DMS 273 treated with DMSO at 0.1 percent for 48 hours (cell line): ENCODE measurements at places on chromosomes 7 and 10.

GRCh38 chr7:1706381-1706720, 36.3 kb downstream of the ELFN1 start:
- no peak for DNase-seq

DNA sequence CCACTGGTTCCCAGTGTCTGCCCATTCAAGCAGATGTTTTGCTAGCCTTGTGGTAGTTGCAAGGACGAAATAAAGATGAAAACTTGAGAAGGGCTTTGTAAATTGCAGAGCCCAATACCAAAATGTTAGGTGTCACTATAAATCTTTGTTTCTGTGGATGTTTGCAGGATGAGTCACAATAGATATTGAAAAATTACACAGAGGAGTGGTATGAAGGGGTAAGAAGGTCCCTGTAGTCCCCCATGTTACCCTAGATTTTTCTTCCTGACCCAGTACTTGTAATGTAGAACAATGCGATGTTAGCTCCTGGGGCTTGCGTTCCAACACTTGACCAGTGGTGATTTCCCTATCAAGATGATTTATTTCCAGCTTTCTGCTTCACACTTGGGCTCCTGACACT, 102.6 kb upstream of the LYZL1 start:
- DNase-seq: no peak

GRCh38 chr10:110224992-110225391, 17.6 kb downstream of the MXI1 start:
- DNase-seq: no peak

GRCh38 chr10:65911151-65911835, 1014.5 kb upstream of the LRRTM3 start:
- no peak for DNase-seq

GRCh38 chr10:18179891-18180290, 39.7 kb downstream of the CACNB2 start:
- DNase-seq: no peak

DNA sequence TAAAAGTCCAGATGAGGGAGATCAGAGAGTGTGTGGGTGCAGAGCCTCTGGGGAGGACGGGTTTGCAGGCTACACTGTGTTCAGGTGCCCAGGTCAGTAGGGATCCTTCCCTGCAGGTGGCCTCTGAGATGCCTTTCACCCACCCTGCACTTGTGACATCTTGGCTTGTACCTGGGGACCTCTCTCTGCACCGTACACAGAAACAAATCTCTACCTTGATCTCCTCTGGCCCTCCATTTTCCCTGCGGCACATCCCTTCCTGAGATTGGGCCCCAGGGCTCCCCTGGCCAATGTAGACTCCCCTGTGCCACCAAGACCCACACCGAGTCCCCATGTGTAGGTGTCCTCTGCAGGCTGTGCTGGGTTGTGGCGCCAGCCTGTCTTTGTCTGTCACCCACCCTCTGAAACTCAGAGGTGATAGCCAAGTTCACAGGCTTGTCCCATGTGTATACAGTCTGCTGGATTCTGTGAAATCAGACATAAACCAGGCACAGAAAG, 140.6 kb downstream of the PTPN20 start:
- no peak for DNase-seq

DNA sequence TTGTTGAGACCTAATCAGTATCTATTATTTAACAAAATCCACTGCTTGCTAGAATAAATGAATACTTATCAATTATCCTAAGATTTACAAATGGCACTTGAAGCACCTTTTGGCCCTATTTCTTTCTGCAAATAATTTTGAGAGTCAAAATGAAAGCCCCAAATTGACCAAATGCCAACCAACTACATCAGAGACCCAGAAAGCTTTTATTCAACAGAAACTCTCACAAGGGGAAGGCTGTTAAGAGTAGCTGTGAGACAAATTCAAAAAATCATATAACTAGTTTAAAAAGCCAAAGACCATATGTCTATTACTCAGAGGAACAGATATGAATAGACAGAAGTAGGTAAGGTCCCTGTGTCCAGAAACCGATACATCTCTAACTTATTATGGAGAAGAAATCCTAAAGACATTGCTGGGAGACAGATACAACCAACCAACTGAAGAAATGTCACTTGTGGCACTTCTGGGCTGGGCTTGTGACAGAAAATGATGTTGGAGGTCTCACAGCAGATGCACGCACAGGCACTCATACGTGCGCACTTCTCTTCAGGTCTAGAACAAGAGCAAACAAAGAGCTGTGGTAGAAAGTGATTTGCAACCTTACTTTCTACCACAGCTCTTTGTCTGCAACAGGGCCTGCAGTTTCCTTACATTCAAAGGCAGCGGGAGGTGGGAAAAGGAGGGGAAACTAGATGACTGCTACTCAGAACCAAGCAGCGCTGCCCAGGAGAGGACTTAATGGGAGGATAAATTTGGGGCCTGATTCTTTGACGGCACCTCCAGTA, 58.6 kb upstream of the KCNIP2 start:
- no peak for DNase-seq

GRCh38 chr7:141306081-141306480, 232.2 kb downstream of the TMEM178B start:
- no peak for DNase-seq

GRCh38 chr7:96832092-96832662, 122.5 kb upstream of the SEM1 start:
- DNase-seq: peak; percentile 96

DNA sequence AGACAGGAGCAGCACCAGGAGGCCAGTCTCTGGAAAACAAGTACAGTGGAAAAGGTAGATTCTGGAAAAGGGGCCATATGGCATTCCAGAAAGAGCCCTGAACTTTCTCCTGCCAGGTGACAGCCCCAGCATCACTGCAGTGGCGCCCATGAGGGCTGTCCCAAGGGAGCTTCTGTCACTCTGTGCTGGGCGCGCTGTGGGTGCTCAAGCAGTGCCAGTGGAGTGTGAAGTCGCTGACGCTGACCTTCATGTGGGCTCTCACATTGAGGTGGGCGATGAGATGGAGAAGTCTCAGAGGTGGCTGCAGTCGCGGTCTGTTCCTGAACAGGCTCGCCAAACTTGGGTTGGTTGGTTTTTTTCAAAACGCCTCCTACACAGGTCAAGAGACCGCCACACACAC, 38.2 kb downstream of the FKBP6 start:
- DNase-seq: no peak

DNA sequence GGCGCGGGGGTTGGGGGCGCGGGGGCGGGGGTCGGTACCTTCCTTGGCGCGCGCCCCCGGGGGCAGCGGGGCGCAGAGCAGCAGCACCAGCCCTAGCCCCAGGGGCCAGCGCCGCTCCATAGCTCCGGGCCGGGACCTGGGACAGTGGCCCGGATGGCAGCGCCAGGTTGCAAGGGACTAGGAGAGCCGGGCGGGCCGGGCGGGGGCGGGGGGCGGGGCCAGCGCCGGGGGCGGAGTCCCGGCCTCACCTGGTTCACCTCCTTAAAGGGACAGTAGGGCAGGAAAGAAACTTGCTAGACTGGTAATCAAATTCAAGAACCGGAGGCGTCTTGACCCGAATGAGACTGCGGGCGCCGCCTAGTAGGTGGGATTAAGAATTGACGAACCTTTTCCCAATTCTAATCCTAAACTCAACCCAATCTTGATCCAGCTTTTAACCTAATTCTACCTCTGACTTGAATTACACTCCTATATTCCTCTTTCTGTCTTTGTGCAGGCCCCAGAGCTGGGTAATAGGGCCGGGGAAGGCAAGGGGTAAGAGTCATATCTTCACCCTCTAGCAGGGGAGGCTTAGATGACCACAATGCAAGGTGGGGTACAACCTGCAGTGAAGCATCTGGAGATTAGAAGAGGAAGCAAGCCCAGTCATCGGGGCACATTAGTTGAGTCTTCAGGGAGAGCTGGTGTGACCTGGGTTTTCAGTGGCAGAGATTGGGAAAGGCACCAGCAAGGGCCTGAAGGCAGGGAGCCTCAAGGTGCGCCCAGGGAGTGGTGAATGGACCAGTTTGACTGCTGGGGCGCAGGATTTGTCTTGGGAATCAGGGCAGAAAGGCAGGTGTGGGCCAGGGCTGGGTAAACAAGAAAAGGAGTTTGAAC, at the start of gene EPHA1:
Gene EPHA1, minus strand, starts transcription at position 171 of the 876 bp plus-strand sequence. Its CDS starts 51 bp downstream, at position 120.
- no peak for DNase-seq

- DNase-seq: no peak
Measured at GRCh38 chr7:44402401-44403060, 77.1 kb upstream of the CAMK2B start.

GRCh38 chr10:68526634-68527307, 552 bp downstream of the SLC25A16 start:
- DNase-seq: no peak

- DNase-seq: no peak
Measured at GRCh38 chr10:13990946-13991345, 339.8 kb downstream of the FRMD4A start.

DNA sequence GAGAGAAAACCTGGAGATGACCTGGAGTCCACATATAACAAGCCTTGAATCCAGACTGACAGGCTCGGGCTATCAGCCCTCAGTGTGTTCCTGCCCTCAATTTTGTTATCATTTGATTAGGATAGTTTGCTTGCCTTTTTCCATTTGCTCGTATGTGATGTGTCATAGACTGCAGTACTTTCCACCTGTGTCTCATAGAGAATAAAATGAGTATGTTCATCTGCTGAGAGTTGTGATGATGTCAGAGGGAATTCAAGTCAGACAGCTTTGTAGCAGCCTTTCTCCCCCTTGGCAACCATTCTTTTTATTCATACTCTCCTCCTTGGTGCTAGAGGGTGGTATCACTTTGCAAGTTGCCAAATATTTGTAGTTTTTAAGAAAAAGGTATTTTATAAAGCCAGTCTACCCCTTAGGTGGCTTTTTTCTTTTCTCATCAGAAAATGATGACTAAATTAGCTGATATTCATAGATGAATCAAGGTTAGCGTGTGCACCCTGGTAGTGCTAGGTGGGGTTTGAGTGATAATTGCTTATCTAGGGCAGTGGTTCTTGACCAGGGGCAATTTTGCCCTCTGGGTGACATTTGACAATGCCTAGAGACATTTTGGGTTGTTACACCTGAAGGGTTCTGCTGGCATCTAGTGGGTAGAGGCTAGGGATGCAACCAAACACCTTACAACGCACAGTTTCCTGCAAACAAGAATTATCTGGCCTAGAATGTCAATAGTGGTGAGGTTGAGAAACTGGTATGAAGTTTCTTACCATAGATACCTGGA, 5.4 kb downstream of the SGPL1 start:
- DNase-seq: no peak

DNA sequence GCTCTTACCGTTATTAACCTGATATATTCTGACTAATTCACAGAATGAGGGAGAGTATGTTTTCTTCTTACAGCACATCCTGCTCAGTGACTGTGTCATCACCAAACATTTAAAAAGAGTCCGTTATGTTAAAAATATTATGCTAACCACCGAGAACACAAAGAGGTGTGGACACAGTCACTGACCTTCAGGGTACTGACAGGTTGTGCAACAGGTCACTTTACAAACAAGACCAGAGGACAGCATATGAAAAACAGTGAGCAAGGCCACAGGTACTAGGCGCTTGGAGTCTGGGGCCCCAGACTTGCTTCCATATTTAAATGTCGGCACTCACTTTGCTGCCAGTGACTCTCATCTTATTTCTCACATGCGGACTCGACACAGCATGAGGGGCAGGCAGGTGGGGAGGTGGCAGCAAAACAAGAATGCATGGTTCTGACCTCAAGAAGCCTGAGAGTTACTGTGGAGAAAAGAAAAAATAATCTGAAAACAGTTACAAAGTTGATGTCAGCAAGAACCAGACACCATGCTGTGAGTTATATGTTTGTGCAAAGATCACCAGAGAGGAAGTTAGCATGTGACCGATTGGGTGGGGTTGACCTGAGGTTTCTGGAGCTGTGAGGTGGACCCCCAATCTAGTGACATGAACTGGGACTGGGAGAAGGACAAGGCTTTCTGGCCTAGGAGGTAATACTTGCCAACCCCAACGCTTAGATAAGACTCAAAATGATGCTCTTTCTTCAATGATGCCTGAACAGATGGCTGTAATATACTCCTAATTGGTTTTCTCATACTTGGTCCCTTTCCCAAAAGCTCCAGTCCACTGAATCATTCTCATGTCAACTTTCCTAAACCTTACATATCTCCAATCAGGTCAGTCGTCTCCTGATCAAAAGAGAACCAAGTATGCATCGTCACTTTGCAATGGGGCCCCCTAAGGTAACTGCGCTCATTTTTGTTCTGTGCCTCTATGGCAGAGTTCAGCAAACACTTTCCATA, 102.4 kb downstream of the HIPK2 start:
- DNase-seq: peak; percentile 49

DNA sequence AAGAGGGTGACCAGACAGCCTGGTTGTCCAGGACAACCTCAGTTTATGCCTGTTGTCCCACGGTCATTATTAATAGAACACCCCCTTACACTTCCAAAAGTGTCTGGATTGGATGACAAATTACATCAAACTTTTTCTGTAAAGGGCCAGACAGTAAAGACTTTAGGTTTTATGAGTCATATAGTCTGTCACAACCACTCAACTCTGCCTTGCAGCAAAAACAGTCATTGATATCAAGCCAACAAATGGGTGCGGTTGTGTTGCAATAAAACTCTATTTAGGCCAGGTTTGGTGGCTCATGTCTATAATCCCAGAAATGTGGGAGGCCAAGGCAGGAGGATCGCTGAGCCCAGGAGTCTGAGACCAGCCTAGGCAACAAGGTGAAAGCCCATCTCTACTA, 66.7 kb upstream of the ATP6V0A4 start:
- no peak for DNase-seq

GRCh38 chr7:52498366-52498765, 537.1 kb upstream of the POM121L12 start:
- no peak for DNase-seq

GRCh38 chr7:43559171-43559945, 23.6 kb upstream of the STK17A start:
- DNase-seq: no peak

- peak; percentile 26 for DNase-seq
Measured at GRCh38 chr7:96671854-96672253, 37.8 kb downstream of the SEM1 start.

DNA sequence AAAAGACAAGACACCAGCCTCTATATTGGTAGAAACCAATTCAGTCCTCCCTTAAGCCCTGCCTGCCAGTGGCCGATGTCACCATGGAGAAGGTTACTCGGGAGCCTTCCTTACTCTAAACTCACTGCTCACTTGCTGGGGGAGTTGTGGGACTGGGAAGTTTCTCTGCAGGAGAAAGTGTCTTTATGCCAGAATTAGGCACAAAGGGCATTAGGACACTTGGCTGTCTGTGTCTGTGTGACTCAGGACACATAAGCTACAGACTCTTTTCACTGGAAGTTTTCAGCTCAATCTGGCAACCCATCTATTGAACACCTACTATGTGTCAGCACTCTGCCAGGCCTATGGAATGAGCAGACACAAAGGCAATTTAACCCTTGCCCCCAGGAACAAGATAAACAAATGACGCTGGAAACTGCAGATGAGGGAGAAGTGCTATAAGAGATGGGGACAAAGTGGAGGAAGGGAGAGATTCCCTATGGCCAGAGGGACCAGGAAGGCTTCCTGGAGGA, 49.5 kb upstream of the CACUL1 start:
- DNase-seq: no peak
